ENCODE measurements at places on chromosomes 4 and X. TPM values are rescaled to one million over a fixed set of nuclear protein-coding genes. Genes with fewer than 3 reads are reported as not detected.

The TMEM185A gene
- 5.7 TPM for polyA plus RNA-seq

The CENPE gene
- 25.3 TPM for polyA plus RNA-seq

The FRMD7 gene
- polyA plus RNA-seq, result 0.09 TPM

The VCX2 gene
- not detected for polyA plus RNA-seq

The GPRASP1 gene
- 0.40 TPM for polyA plus RNA-seq

The TMA16 gene
- polyA plus RNA-seq, result 74.8 TPM

DNA sequence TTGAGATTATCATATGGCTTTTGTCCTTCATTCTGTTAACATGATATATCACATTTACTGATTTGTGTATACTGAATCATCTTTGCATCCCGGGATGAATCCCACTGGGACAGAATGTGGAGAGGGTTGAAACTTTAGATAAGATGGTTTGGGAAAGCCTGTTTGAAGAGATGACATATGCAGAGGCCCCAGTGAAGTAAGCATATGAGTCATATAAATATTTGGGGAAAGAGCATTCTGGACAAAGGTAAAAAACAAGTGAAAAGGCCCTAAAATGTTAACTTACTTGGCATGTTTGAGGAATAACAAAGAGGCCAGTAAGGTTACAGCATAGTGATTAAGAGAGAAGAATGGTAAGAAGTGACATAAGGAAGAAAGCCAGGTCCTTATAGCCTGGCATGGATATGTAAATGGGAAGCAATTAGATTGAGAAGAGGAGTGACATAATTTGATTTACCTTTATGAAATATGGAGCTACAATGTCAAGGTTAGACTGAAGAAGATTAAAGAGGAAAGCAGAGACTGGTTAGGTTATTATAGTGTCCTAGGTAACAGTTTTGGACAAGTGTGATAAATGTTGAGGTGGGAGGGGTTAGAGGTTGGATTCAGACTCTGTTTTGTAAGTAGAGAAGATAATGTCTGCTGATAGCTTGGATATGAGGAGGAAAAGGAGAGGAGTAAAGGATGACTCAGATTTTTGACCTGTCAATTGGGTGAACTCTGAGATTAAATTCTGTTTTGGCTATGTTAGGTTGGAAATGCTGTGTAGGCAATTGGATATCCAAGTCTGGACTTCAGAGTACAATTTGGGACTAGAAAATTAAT is 54.6 kb upstream of the DRP2 start:
- DNase-seq, result no peak

DNA sequence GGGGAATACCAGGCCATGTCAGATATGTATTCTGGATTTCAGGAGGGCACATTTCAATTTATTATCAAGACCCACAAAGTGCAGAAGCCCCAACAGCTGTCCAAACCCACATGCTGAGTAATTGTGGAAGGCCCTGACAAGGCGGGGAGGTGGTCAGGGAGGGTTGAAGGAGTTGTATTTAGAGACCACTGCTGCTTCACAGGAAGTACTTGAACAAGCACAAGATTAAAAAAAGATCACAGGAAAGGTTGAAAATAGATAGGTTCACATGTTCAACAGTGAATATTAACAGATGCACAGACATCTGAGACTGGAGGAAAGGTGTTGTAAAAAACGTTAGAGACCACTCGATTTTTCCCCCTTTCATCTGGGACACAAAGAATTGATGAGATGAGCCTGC is 17.9 kb downstream of the ATP8A1 start:
- no peak for DNase-seq

DNA sequence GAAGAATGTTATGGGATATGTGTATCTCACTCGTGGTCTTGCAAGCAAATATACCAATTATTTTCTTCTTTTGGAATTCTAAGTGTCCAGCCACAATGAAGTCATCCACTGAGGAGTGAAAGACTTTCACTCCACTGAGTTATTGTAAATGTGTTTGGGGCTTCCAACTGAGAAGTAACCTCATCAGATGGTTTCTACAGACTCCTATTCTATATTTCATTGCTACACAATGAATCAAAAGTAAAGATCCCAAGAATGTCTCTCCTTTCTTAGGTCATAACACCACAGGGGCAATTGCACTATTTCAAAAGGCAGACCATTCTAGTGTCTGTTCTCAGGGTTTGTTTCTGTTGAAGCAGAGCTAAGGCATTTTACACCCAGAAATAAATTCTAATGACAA is 12.3 kb upstream of the VCX2 start:
- no peak for DNase-seq

- DNase-seq, result no peak
These were observed 21.3 kb downstream of the IL15 start for GRCh38 chr4:141657550-141658250.

DNA sequence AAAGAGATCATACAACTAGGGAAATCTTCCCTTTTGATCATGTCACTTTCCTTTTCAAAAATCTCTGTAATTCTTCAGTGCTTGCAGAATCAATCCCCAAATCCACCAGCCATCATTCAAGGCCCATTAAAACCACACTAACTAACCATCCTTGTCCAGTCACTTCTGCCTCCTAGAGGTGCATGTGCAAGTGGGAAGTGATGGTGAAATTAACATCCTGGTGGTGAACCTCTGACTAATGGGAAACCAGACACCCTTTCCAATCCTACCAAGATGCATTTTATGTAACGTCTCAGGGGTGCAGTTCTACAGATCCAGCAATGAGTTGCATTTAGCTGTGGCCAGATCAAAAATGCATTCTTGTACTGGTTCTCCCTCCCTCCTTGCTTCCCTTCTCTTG is 341.8 kb downstream of the RAPGEF2 start:
- no peak for DNase-seq

- DNase-seq, result no peak
These were observed 321.1 kb downstream of the NKX6-1 start for GRCh38 chr4:84177831-84178542.

DNA sequence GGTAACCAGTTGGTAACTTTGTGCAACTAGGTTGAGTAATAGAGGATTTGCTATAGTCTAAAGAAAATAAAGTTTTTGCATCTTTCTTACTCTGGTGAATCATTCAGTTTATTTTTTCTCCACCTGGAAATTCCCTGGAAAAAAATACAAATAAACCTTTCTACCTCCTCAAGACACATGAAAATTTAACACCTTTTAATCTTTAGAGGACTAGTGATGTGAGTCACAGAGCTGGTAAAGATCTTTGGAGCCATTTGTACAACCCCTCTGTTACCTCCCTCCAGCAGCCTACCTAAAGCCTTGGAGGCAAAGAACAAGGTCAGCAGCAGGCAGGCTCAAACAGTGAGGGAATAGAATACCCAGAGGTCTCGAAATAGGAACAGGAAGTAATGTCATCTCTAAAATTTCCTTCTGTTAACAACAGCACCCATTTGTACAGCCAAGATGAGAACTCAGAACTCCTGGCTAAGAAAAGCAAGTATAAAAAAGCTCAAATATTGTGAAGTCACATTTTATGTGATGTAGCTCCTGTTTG is 10.2 kb upstream of the MAOB start:
- DNase-seq, result no peak

DNA sequence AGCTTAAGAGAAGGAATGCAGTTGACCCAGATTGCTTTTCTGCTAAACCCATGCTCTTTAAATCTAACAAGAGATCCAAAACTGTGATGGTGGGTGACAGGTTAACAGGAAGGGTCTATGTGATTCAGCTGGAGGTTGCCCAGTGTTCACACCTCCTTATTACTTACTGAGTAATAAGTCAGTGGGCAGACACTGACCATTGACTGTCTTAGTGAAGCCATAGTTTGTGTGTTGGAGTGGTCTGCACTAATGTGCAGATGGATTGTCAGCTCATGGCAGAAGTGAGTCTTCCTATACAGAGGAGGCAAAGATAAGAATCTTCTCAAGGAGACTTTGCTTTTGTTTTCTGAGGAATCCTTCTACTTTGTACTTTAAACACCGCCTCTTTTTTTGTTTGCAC is 15.2 kb upstream of the RUFY3 start:
- no peak for DNase-seq

Data from K562 (cell line).